Activated CD8-positive, alpha-beta memory T cell treated with anti-CD3 and anti-CD28 coated beads, Interleukin-2, amount 10 ng/mL, durations not matched to agents 7 days and 5 days (primary cell): ENCODE measurements at places on chromosomes 3 and 15.

DNA sequence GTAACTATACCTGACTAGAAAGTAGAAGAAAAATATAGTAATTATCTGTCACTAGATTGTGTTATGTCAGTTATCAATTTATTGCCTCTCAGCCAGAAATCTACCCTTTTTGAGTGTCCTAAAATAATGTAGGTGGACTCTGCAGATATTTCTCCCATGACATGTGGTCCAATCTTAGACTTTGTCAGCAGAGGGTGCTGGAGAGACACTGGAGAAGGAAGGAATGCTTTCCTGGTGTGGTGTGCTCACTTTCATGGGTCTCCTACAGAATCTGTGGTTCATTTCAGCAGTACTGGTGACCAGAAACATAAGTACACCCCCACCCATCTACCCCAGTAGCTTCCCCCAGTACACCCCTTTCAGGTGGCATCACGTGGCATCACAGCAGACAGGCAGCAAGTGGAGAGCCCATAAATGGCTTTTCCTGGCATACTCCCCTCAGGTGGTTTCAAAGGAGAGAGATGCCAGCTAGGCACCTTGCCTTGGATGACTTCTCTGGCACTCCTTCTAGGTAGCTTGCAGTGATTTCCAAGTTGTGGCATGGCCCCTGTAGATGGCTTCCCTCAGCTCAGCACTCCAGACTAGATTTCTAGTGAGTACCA lies 114.7 kb downstream of the GADL1 start:
- H3K27ac ChIP-seq, result no peak overlapping the region
- peaks cover 23% of the 10 kb centered on the region for H3K27me3 ChIP-seq
- no peak overlapping the region for H3K4me3 ChIP-seq
- no peaks in the 10 kb centered on the region for H3K36me3 ChIP-seq
- no peaks in the 10 kb centered on the region for H3K4me1 ChIP-seq

GRCh38 chr3:68731921-68732320 lies 200.4 kb downstream of the TAFA4 start:
- H3K4me1 ChIP-seq, result no peaks in the 10 kb centered on the region
- H3K4me3 ChIP-seq, result no peak overlapping the region
- H3K36me3 ChIP-seq, result no peaks in the 10 kb centered on the region
- no peak for DNase-seq
- no peak overlapping the region for H3K27ac ChIP-seq
- no peaks in the 10 kb centered on the region for H3K27me3 ChIP-seq

GRCh38 chr3:23650371-23651140 lies 155.2 kb upstream of the UBE2E1 start:
- no peaks in the 10 kb centered on the region for H3K4me1 ChIP-seq
- H3K4me3 ChIP-seq, result no peak overlapping the region
- no peak overlapping the region for H3K27ac ChIP-seq
- H3K36me3 ChIP-seq, result no peaks in the 10 kb centered on the region

- peaks cover 10% of the 10 kb centered on the region for H3K27me3 ChIP-seq
- DNase-seq, result no peak
- no peaks in the 10 kb centered on the region for H3K36me3 ChIP-seq
- no peak overlapping the region for H3K27ac ChIP-seq
- no peak overlapping the region for H3K4me3 ChIP-seq
- no peaks in the 10 kb centered on the region for H3K4me1 ChIP-seq
Measured at GRCh38 chr3:64160000-64160695, 65.1 kb downstream of the PRICKLE2 start.
